ENCODE measurements at places on chromosomes 16 and 17.

DNA sequence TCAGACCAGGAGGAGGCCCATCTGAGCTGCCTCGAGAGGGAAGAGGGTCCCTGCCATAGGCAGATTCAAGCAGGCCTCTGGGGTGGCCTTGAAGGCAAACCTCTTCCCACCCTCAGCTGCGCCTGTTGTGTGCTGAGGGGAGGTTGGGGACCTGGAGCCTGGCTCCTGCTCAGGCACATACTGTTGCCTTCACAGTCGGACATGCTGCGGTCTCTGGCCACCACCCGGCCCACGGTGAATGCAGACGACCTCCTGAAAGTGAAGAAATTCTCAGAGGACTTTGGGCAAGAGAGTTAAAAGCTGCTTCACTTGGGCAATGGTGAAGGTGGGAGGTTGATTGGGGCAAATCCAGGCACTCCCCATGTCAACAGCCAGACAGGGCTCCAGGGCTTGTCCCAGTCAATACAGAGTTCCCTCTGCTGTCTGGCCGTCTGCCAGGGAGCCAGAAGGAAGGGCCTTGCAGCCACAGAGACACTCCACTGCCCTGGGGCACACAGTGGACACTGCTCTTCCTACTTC lies 6.3 kb downstream of the PDF start:
- no peak for DNase-seq

- no peak for DNase-seq
These were observed 128.1 kb downstream of the SALL1 start for GRCh38 chr16:51022955-51023354.

DNA sequence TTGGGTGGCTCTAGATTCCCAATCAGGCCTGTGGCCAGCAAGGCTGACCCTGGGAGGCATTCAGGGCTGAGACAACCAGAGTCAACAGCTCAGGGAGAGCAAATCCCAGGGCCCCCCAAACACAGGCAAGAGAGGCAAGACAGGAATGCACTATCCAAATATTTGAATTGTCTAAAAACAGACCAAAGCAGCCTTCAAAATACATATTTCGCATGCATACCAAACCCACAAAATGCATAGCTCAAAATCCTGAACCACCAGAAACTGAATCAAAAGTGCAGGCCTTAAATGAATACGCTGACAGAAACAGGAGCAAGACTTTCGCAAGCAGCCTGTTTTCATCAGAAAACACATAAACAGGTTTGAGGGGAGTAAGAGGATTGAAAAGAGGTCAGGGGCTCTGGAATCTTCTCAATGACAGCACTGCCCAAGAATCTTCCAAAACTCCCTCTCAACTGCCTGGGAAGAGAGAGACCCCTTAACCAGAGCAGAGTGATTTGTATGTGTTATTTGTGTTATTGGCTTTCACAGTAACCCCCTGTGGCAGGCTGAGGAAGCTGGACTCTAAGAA lies 213.6 kb upstream of the CDH5 start:
- DNase-seq = no peak

GRCh38 chr16:20347666-20348364 lies 4.7 kb downstream of the UMOD start:
- DNase-seq = no peak

DNA sequence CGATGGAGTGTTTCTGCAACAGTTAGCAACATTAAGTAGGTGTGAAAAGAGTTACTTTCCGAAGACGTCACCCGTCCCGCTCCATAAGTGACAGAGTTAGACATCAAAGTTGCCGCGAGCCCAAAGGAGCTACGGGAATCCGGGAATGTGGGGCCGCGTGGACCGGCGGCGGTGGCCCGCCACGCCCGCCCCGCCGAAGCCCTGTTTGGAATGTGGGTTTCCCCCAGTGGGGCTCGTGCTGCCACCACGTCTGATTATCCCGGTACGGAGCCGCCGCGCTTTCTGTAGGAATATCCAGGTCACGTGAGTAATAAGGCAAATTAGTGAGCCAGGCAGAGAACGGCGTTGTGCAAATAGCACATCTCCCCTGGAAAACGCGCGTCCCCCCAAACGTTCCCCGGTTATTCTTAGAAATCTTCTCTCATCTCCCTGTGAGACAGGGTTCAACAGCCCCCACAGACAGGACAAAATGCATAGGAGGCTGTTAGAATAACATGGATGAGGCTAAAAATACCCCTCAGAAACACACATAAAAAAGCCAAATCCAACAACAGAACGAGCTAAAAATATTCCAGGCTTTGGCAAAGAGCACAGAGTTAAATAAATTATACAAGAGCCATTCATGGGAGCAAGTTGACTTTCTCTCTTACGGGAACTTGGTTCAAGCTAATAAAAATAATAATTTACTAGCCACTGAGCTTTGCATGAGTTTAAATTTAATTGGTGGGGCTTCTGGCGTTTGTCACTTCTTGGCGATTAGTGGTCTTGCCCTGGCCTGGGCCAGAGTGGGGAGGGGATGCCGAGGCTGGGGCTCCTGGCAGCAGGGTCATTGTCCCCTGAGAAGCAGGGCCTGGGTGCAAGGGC lies 8.6 kb downstream of the BAHCC1 start:
- no peak for DNase-seq

DNA sequence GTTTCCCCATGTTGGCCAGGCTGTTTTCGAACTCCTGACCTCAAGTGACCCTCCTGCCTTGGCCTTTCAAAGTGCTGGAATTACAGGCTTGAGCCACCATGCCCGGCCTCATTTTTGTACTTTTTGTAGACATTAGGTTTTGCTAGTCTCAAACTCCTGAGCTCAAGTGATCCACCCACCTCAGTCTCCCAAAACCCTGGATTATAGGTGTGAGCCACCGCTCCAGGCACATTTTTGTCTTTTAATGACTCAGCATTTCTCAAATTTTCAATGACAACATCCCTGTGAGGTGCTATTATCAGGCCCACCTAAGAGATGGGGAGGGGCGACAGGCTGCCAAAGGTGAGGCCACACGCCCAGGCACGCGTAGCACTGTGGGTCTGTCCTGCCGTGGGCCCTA lies 1.1 kb downstream of the SEPTIN12 start:
- DNase-seq = no peak

DNA sequence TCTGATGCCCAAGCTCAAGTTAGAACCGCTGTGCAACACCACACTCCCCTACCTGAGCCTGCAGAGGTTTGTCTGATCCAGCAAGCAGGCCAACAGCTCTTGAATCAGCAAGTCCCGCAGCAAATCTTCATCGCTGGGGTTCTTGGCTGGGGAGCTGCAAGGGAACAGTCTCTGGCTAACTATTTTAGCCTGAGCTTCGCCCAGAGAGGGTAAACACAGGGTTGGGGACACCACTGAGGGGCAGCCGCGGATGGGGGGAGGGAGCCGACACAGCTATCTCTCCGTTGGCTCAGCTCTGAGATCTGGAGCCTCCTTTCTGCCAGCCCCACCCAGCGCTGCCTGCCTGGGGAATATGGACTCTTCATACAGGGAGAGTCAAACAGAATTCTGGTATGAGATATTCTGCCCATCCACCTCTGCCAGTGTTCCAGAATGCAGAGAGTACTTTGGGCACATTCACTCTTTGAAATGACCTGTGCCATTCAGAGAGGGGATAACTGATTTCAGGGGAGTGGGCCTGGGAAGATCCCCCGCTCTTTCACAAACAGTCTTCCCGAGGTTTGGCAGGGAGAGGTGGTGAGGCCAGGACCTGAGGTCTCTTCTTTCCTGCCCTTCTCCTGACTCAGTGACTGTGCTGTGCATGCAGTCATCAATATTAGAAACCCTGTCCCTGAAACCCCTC lies 7.4 kb downstream of the GIP start:
- DNase-seq = no peak

- peak; percentile 44 for DNase-seq
These were observed 36.8 kb downstream of the CHD9 start for GRCh38 chr16:53091466-53092211.

GRCh38 chr17:76534831-76535732 lies 2.4 kb downstream of the CYGB start:
- no peak for DNase-seq

GRCh38 chr16:83989300-83989699 lies 21.3 kb downstream of the NECAB2 start:
- DNase-seq = no peak

- DNase-seq = no peak
These were observed 9.7 kb downstream of the RHBDL3 start for GRCh38 chr17:32275060-32276042.

DNA sequence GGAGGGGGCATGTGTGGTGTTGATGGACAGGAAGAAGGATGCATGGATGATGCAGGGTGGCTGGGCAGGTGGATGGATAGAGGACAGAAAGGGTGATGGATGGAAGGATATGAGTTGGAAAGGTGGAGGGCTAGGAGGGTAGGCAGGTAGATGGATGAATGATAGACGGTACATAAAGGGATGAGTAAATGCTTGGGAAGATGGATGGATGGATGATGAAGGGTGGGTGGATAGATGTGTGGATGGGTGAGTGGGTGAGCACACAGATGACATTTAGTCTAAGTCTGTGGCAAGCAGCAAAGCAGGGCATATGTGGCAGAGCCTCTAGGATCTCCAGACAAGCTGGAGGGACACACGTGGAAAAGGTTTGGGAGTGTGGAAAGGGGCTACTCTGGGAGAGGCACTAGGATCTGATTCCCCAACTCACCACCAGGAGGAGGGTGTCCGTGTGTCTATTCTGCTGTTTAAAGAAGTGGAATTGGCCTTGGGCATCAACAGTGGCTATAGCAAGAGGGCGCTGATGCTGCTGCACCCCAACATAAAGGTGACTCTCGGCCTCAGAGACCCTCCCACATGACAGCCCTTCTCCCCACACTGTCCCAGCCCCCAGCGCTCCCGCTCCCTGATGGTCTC lies 8.2 kb downstream of the PLD2 start:
- DNase-seq = no peak

- DNase-seq = no peak
These were observed 4.2 kb downstream of the CCL3 start for GRCh38 chr17:36085765-36086164.

DNA sequence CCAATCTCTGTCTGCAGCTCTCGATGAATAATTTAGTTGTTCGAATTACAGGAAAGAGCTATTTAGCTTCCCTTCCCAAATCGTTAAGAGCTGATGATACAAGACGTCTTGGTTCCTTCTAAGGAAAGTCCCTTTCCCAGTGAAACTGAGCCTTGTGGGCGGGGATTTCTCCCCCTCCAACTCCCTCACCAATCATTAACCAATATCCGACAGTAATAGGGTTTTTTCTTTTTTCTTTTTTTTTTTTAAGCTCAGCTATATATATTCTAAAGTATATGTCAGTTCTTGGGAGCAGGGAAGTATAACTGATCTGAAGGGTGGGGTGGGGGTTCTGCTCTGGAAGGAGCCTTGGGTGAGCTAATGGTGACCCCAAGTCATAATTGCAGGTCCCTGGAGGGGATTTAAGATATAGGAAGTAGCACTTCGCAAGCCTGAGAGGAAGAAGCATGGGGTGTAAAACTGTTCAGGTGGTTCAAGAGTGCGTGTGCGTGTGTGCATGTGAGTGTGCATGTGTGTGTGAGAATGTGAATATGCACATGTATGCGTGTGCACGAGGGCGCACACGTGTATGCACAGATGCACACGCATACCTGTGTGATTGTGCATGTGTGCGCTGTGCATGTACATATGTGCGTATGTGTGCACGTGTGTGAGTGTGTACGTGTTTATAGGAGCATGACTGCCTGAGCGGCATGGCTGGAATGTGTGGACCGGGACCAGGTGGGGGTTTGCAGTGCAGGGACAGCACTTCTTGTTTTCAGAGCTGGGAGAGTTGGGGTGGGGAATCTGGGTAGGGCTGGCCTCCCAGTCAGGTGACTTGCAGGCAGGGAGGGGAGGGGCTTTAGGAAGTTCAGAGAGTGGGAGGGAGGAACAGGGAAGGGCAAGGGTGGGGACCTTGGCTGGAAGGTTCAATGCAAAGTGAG lies 42.7 kb downstream of the SOCS3 start:
- no peak for DNase-seq

- no peak for DNase-seq
These were observed 1.3 kb upstream of the SLC6A4 start for GRCh38 chr17:30236766-30237165.

DNA sequence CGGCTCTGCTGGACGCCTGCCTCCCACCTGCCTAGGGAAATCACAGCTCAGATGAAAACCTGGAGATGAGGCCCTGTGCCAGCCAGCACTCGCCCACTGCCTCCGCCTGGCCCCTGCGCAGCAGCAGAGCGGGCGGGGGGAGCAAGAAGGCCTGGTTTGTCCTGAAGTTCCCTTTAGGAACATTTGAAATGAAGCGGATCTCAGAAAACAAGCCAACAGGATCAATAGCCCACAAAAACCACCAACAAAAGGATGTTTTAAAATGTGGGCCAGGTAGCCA lies 48.0 kb downstream of the RBFOX3 start:
- no peak for DNase-seq

GRCh38 chr17:51751072-51751471 lies 407.4 kb downstream of the CA10 start:
- no peak for DNase-seq

GRCh38 chr16:19066988-19067348 lies 446 bp upstream of the COQ7 start:
- no peak for DNase-seq

GRCh38 chr17:17763734-17764133 lies 73.1 kb downstream of the SREBF1 start:
- DNase-seq = no peak

Data from NCI-H187 treated with DMSO at 0.1 percent for 48 hours (cell line).